ENCODE measurements at places on chromosomes 1 and 21.

GRCh38 chr1:155893389-155894142, 17.6 kb downstream of the RIT1 start:
- peak; percentile 11 for DNase-seq

GRCh38 chr1:110495926-110496600, 22.9 kb downstream of the KCNA10 start:
- DNase-seq = peak; percentile 55

DNA sequence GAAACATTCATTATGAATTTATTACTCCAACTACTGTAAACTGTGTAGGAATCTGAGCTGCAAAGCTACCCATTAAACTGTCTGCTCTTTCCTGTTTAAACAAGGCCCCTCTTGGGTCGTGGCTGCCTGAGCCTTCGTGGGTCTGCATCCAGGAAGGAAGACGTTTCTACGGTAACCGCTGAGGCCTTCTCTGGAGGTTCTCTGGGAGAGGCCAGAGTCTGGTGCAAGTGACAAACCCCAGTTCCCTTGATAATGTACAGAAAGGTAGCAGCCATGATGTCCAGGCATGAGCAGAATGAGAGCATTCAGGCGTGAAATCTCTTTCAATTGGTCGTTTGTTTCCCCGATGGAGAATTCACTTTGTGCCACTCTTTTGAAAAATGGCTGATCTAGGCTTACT, 350.2 kb downstream of the PLPP3 start:
- DNase-seq = no peak

- no peak for DNase-seq
Observed at GRCh38 chr1:75430526-75430925, 180.4 kb downstream of the SLC44A5 start.

GRCh38 chr1:156654700-156655099, 12.8 kb downstream of the BCAN start:
- DNase-seq = no peak

- DNase-seq = no peak
Observed at GRCh38 chr21:33286600-33287456, 20.7 kb downstream of the IL10RB start.

DNA sequence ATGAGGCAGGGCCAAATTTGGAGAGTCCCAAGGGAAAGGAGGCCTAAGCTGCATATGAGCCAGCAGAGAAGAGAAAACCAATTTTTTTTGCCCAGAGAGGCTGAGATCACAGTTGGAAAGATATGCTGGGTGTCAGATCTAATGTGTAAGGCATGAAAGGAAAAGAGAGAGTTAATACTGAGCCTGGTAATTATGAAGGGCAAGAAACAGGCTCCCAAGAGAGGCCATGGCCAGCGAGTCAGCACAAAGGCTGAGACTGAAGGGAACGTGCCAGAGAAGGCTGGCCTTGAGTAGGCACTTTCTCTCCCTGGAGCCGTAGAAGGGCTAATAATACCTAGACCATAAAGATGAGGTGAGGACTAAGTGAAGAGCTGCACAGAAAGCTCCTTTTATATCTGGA, 31.8 kb upstream of the BEND5 start:
- no peak for DNase-seq

DNA sequence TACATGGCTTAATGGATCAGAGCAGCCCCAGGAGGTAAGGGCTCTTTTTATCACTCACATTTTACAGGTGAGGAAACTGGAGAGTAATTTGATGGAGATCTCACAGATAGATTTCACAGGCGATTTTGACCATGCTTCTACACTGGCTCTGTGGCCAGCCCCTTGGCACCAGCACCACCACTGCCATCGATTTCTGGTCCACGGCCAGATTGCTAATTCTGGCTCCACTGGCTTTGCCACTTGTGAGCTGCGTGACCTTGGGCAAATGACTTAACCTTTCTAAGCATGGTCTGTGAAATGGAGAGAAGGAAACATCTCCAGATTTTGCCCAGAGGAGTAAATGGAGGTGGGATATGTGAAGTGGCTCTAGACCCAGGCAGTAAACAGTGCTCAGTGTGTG, 32.6 kb downstream of the KCNC4 start:
- no peak for DNase-seq

DNA sequence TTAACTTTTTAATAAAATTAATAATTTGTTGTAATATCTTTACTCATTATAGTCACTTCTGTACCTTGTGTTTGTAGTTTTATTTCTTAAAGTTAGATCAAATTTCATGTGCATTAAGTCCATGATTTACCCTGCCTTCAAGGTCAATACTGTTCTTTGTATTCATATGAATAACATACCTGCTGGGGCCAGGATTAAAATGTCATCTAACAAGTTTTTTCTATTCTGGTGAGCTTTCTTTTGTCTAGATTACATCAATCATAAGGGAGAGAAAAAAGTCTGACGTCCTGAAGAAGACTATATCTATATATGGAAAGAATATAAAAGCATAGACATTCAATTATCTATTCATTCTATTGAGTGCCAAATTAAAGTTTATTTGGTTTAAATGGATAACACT, 232.6 kb downstream of the COL11A1 start:
- DNase-seq = no peak

- no peak for DNase-seq
Observed at GRCh38 chr1:225944951-225945350, 3.9 kb upstream of the LEFTY2 start.

DNA sequence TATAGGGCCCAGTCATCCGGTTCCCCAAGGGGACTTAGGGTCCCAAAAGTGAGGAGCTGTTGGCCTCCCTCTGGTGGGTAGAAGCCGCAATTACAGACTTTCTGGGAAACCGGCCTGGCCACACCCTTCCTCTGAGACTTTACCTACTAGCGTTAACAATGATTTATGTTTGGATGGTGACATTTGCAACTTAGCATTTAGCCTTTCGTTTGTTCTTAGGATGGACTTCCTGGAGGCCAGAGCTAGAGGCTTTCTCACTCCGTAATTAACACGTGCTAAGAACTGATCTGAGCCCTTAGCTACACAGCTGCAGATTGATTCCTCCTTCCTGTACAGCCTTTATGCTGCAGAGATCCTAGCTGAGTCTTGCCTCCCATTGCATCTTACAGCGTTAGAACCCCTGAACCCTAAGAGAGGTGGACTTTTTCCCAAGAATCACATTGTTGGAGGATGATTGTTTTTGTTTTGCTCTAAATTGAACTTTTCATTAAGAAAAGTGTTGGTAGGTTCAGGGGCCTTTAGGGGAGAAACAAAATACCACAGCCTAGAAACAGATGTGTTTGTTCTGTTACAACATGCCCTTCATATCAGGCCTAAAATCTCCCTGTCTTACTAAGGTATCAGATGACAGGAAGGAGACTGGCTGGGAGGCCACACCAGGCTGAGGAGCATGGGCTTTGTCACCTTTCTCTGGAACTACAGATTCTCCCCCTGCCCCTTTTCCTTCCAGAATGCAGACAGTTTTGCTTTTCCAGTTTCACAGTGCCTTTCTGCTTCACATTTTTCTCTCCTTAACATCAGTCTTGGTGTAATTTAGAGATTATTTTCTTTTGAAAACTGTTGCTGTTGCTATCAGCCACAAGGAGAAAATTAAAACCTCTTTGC, 1.9 kb downstream of the S100A11 start:
- DNase-seq = no peak

GRCh38 chr1:230253150-230253549, 173.0 kb downstream of the PGBD5 start:
- DNase-seq = no peak

- DNase-seq = no peak
Observed at GRCh38 chr1:212118872-212119260, 83.3 kb downstream of the DTL start.

GRCh38 chr1:246417813-246418564, 89.1 kb downstream of the SMYD3 start:
- no peak for DNase-seq

- no peak for DNase-seq
Observed at GRCh38 chr1:59261537-59261936, 35.4 kb upstream of the FGGY start.

DNA sequence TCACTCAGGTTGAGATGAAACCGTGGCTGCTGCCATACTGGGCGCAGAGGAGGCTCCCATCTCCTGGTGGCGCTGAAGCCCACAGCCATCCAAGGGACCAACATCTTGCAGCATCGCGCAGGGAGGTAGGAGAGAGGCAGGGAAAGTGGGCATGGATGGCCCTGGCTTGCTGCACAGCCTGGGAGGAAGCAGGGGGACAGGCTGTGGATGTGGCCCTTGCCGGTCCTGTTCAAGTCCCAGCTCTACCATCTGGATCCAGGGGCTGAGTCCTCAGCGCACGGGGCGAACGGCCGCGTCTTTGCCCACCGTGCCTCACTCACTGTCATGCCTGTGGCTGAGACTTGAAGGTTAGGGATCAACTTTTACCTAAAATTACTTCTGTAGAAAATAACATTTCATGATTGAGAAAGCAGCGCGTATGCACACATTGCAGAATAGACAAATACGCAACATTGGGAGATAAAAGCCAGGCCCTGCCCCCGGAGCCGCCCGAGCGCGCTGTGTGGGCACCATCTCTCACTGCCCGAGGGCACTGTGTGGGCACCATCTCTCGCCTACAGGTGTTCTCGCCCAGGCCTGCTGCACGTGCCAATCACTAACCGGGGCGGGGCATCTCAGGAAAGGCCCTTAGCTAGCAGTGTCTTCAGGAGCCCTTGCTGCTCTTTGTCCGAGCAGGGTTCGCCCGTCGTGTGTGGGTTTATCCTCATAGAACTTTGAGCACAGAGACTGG, 11.5 kb downstream of the SLX9 start:
- no peak for DNase-seq

DNA sequence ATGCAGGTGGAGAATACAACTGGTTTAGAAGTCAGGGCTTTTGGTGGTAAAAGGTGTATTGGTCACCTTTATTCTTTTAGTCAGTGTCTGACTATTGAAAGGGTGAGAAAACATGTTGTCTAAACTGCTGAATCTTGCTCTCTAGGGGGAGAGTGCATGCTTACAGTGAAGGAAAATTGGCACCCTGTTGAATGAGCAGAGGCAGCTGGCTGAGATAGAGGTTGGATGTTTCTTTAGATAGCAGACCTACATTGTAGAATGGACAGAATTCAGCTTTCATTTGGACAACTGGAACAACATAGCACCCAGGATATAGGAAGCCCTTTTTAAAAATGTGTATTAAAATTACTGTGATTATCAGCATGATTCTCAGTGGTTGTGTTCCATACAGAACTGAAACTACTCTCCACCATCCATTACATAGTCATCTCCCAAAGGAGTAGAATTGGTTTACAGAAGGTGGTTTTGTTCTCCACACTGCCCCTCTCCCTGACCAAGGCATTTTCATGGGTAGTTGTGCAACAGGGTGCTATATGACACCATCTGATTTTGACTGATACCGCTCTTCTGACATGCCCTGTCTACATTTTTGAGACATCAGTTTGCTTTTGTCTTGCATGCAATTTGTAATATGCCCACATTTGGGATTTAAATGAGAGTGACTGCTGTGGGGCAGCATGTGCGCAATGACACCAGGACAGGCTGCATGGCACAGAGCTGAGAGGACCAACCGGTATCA, 16.2 kb downstream of the RHOU start:
- no peak for DNase-seq

All from GDM1 (cell line).